T-helper 17 cell (primary cell): ENCODE measurements at places on chromosomes 5 and 9.

GRCh38 chr5:121758615-121759014, 93.1 kb upstream of the FTMT start:
- DNase-seq = no peak

DNA sequence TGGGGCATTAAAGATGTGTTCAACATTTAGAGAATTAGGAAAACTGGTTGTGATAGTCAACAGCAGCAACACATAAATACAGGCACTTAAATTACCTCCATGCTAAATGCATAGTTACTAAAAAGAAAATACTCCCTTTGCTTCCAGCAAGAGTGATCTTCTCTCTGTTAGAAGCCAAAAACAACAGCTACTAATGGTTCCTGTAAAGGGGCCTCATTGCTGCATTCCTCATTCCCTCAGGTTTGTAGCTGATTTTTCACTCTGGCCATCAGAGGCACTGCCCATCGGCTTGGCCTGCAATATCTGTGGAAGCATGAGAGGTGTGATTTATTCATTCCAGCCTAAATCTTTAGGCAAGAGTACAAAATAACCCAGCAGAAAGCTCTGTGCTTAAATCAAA, 466.0 kb upstream of the ADAMTS16 start:
- no peak for DNase-seq

DNA sequence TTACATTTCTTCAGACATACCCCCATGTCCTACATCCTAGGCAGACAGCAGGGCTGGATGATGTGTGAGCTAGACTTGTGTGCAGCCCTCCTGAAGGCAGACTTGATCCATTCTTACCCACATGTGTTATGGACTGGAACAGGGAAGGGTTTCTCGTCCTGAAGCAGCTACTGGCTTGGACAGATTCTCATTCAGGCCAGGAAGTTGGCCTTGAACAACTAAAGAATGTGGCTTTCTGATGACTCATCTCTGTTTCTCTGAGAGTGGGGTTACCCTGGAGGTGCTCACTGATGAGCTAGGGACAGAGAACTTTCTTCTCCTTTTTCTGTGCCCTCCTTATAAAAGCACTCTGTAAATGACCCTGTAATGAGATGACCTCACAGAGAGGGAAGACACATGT, 246.5 kb downstream of the PCSK5 start:
- no peak for DNase-seq

GRCh38 chr5:124995421-124995820, 249.0 kb upstream of the ZNF608 start:
- DNase-seq = no peak

GRCh38 chr5:135348918-135349317, 50.1 kb downstream of the MACROH2A1 start:
- DNase-seq = no peak

GRCh38 chr5:95988094-95988493, 26.4 kb upstream of the ELL2 start:
- DNase-seq = no peak

- no peak for DNase-seq
Measured at GRCh38 chr5:83353774-83354173, 117.8 kb upstream of the VCAN start.

DNA sequence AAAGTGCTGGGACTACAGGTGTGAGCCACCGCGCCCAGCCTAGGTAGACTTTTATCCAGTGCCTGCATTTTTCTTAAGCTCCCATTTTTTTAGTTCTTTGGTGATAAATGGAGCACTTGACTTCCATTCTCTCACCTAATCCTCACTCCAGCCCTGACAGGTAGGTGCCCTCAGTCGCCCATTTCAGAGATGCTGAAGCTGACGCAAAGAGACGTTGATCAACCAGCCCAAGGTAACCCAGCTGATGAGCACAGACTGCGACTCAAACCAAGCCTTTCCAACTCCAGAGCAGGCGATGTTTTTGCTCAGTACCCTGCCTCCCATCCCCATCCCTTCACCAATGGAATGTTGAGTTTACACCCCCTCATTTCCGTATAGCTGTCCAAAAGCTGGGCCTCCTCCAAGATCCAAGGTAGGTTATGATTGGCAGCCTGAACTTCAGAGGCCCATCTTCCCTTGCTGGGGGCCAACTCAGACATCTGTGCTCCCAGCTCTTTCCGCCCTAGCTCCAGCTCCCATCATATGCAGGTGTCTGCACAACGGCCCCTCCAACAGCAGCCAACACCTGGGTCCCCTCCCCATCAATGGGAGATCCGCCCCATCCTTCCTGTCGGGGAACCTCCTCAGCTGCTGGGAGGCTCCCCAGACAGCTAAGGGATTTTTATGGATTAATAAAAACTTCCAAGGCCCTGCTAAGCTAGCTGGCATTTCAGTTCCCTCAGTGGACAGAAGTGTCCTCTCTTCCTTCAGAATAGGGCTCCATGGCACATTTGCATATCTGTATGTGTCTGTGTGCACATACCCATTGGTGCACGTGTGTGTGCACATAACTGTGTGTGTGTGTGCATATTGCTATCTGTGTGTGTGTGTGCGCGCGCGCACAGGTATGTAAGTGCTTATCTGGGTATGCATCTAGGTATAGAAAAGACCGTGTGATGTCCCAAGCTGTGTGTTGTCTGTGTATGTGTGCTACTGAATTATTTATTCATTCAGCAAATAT, 39.3 kb upstream of the VDAC1 start:
- DNase-seq = no peak

DNA sequence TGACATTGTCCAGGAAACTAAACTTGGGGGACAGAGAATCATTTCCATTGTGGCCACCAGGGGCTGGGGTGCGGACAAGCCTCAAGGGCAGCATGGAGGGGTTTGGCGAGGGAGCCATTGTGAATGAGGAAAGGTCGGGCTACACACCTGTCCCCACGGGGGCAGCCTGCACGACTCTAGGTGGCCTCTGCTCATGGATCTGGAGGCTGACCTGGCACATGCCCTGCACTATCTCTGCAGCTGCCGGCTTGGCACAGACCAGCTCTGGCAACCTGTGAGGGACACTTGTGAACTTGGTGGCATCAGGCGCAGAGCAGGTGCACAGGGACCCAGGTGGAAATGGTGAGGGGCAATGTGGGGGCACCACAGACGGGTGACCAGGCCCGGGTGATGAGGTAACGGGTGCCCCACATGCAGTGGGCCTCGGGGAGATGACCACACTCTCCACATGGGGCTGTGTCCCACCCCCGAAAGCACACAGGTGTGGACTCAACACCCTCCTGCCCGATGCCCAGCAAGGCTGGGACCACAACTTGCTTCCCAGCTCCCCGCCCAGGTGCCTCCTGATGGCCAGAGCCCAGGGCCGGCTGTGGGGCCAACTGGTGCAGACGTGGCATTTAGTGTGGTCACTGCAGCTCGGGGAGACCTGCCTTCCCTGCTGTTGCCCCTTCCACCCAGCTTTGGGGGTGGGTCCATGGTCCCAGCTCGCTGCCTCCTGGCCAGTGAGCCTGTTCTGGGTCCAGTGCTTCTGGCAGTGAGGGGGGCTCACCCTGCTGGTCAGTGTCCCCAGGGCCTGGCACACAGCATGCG, 60.9 kb upstream of the UBAC1 start:
- no peak for DNase-seq

DNA sequence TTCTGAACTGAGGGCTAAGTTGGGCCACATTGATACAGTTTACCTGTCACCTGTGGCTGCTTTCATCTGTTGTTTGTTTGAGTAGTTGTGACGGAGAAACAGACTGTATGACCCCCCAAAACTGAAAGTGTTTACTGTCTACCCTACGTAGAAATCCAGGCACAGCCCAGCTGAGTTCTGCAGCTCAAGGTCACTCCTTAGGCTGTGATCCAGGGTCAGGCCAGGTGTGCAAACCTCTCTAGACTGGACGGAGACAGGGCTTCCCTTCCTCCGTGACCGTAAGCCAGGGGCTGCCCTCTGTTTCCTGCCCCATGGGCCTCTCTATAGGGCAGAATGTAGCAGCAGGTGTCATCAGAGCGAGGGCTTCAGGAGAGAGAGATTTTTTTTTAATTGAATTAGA, 207.9 kb upstream of the OTULINL start:
- DNase-seq = no peak

DNA sequence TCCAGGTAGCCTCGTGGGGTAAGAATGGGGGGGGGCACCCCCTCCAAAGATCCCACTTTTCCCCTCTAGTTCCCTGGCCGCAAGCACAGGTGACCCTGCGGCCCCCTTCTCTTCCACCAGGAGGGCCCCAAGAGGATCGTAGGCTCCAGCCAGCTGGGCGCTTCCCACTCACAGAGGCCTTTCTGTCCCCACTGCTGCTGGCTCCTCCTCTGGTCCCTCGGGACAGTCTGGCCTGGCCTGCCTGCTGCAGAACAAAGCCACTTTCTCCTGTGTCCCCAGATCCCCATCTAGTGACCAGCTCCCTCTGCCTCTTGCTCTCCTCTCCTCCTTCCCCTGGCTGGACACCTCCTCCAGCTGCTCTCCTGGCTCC, 534 bp upstream of the SAPCD2 start:
- no peak for DNase-seq

- DNase-seq = peak; percentile 34
Measured at GRCh38 chr9:92634712-92635605, 35.0 kb downstream of the IPPK start.

DNA sequence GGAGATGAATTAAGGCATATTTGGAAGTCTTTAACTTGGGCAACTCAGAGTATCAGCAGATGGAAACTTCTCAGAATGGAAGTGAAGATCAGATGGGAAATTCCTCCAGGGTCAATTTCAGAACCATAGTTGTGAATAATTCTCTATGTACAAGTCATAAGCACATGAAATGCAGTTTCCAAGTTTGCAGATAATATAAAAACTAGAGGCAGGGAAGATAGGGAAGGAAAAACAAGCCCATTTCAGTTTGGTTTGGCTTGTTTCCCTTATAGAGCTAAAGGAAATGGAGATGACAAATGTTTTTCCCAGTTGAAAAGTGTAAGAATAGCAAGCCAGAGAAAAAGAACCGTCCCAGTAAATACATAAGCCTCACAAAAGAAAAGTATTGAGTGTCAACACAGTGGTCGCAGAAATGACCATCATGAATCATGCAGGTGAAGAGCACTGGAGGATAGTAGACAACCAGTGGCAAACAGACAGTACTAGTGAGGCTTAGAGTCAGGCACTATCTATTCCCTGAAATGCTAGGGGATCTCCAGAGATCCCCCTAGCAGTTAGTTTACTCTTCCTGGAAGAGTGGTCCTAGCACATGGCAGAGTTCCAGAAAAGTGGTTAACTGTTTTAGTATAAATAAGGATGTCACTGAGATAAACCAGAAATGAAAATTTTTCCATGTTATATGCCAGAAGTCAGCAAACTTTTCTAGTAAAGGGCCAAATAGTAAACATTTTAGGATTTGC, 245.9 kb downstream of the SAXO1 start:
- no peak for DNase-seq

- no peak for DNase-seq
Measured at GRCh38 chr9:35847792-35848572, 19.0 kb downstream of the TMEM8B start.

- DNase-seq = no peak
Measured at GRCh38 chr5:128597156-128597555, 59.1 kb upstream of the FBN2 start.

DNA sequence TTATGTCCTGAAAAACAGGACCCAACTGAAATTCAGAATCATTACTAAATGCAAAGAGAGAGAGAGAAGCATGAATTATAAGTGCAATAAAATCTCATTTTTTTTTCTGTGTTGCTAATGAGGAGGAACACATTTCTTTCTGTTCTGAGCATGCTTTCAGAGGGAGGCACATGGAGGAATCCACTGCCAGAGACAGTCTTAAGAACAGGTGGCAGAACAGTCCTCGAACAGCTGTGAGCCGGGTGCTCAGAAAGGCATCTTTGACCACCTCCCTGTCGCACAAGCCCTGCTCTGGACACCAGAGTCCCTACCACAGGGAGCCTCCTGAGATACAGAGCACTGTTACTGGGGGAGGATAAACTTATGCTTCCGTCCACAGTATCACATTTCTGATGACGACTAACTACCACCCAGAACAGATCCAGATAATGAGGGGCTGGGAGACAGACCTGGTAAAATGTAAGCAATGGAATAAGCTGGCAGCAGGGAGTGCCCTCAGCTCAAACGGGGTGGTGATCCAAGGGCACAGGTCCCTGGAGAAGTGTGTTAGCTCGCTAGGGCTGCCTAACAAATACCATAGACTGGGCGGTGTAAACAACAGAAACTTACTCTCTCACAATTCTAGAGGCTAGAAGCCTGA, 134.0 kb downstream of the SLC1A3 start:
- no peak for DNase-seq

DNA sequence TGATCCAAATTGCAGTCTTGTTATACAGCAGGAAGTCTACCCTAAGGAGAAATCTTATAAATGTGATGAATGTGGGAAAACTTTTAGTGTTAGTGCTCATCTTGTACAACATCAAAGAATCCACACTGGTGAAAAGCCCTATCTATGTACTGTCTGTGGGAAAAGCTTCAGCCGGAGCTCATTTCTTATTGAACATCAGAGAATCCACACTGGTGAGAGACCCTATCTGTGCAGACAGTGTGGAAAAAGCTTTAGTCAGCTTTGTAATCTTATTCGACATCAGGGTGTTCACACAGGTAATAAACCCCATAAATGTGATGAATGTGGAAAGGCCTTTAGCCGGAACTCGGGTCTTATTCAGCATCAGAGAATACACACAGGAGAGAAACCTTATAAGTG, 10.4 kb downstream of the ZNF189 start:
- DNase-seq = no peak

DNA sequence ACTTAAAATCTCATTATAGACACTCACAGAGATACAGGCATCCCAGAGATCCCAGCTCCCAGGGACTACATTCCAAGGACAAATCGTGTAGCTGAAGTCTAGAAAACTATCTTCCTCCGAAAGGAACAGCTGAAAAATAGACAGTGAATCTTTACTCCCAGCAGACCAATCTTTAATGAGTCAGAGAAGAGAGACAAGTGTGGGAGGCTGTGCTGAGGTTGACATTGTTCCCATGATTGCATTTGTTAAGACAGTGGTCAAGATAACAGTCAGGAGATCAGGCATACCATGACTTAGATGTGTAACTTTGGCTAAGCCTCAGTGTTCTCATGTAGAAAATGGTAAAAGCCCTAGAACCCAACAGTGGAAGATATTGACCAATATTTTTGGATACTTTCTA, 120.7 kb downstream of the PAPPA start:
- DNase-seq = no peak

DNA sequence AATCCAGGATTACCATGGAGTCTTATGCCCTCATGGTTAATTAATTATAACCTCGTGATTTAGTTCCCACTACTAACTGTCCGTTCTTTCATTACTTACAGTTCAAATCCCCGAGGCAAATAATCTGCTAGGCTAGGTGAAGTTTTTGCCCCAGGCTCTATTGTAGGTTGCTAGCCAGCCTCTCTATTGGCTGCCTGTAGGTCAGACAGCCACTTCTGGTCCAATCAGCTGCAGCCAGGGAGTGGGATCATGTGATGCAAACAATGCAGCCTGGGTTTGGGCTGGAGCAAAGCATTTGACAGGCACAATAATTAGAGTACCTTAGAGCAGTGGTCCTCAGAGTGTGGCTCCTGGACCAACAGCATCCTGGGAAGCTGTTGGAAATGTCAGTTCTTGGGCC, 17.7 kb downstream of the TMEM252 start:
- no peak for DNase-seq

GRCh38 chr5:171427318-171428167, 8.1 kb downstream of the FGF18 start:
- no peak for DNase-seq

- DNase-seq = no peak
Measured at GRCh38 chr5:118596255-118596654, 392.1 kb downstream of the DTWD2 start.

GRCh38 chr5:73170522-73170921, 2.5 kb upstream of the TMEM174 start:
- no peak for DNase-seq
